Inflammatory macrophage (primary cell): ENCODE measurements at places on chromosomes 12 and 14.

DNA sequence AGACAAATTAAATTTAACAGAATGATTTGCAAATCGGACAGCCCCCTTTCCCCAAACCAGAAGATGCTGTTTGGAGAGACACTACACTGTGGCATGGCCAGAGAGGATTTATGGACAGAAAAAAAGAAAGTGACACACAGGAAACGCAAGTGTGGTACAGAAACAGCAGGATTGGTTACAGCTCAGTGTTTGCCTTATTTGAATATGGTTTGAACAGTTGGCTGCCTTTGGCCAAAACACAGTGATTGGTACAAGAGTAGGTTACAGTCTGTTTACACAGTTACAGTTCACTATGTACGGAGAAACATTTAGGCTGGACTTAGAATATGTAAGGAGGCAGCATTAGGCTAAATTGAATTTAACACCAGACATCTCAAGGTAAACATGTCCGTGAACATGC is 335.3 kb downstream of the NPAS3 start:
- no peak for DNase-seq

DNA sequence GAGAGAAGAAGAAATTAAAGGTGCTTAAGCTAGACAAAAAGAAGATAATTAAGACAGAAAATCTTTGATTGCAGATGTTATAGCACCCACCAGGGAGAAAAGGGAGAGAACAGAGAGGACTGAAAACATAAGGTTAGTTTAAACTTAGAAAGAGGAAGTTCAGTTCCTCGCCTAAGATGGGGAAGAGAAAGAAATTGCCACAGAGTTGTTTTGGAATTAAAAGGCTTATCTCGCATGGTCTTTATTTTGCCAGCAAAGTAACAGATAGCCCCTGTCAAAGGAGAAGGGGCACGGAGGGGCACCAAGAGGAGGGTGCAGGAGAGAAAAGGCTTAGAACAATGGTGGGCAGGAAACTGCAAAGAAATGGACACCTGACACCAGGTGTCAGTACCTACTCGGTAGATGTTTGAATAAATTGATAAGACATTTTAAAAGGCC is 17.8 kb upstream of the OXA1L start:
- peak; percentile 49 for DNase-seq

DNA sequence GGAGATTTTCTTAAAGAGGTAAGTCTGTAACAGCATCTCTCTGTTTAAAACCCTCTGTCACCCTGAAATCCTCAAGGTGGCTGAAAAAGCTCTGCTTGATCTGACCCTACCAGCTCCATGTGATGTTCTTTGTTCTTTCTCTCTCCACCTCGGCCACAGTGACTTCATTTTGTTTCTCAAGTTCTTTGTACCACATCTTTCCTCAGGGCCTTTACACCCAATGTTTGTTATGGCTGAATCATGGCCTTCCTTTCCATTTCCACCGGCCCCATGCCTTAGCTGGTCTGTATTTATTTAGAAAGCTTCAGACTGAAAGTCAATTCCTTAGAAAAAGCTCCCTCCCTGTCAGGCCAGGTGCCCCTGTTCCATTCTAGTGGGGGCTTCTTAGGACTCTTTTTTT is 431.2 kb downstream of the NAV3 start:
- DNase-seq = no peak

GRCh38 chr12:50545213-50545612 is 40.4 kb downstream of the DIP2B start:
- no peak for DNase-seq

- no peak for DNase-seq
These were observed 25.9 kb downstream of the ACTN1 start for GRCh38 chr14:68953196-68953555.

DNA sequence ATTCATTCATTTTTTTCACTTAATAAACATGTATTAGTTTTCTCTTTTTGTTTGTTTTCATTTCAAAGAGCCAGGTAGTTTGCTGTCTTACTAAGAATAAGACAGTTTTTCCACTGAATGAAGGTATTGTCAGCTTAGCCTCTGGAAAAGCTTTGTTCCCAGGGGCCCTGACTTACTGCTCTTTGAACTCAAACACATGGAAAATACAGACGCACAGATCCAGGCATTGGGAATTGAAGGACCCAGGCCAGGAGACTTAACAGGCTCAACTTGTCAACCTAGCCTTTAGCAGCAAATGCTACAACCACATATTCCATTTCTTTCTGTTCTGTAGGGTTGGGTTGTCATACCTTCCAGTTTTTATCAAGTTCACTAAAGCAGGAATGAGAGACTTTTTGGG is 38.5 kb upstream of the SLCO1C1 start:
- DNase-seq = no peak
